ENCODE measurements at places on chromosomes 2 and 18.

DNA sequence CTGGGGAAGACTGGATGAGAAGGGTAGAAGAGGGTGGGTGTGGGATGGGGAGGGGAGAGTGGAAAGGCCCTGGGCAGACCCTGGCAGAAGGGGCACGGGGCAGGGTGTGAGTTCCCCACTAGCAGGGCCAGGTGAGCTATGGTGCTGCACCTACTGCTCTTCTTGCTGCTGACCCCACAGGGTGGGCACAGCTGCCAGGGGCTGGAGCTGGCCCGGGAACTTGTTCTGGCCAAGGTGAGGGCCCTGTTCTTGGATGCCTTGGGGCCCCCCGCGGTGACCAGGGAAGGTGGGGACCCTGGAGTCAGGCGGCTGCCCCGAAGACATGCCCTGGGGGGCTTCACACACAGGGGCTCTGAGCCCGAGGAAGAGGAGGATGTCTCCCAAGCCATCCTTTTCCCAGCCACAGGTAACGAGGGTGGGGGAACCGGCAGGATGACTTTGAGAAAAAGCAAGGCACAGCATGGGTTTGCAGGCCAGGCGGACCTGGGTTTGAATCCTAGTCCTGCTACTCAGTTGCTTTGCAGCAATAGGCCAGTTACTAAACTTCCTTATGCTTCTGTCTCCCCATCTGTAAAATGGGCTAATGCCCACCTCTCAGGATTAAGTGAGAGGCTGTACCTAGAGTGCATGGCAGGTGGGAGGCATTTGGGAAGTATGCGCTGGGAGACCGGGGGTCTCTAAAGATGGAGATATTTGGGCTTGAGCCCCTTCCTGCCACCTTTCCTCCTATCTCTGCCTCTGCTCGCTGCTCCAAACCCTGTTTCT is at the start of gene INHA:
Gene INHA (plus strand): TSS at position 74 of the 765 bp plus-strand sequence. CDS start 65 bp downstream, at position 139.
- no peak for DNase-seq

- DNase-seq: no peak
Observed at GRCh38 chr2:239180526-239181073, 220.2 kb downstream of the HDAC4 start.

DNA sequence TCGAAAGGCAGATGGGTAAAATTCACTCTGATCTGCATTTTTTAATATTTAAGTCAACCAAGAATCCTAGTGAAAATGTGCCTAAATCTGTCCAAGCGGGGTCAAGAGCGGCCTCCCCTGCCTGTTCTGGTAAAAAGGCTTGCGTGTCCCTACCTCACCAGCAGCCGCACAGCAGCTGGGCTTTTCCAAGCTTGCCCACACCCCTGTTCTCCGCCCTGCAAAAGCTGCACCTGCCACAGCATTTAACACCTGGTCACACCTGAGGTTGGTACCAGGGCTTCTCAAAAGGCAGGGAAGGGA is 25.8 kb upstream of the TMEM182 start:
- DNase-seq: no peak

DNA sequence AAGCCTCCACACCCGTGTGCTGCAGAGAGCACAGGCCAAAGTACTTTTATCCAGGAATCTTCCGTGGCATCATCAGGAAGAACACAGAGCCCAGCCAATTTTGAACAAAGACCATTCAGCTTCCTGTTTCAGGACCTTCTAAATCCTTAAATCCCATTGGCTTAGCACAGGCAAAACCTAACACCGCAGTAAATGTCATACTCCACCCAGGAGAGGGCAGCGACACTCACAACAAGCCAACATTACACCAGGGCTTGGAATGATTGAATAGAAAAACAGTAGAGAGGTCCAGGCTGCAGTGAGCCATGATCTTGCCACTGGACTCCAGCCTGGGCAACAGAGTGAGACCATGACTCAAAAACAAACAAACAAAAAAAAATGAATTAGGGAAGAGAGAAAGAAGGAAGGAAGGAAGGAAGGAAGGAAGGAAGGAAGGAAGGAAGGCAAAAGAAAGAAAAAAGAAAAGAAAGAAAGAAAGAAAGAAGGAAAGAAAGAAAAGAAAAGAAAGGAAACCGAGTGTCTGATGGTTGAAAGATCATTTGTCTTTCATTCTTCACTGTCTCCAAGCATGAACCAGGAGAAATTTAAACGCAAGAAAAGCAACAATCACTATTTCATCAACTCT is 144.6 kb upstream of the SATB2 start:
- no peak for DNase-seq

- peak; percentile 29 for DNase-seq
Observed at GRCh38 chr18:75314117-75314516, 103.5 kb downstream of the TSHZ1 start.

DNA sequence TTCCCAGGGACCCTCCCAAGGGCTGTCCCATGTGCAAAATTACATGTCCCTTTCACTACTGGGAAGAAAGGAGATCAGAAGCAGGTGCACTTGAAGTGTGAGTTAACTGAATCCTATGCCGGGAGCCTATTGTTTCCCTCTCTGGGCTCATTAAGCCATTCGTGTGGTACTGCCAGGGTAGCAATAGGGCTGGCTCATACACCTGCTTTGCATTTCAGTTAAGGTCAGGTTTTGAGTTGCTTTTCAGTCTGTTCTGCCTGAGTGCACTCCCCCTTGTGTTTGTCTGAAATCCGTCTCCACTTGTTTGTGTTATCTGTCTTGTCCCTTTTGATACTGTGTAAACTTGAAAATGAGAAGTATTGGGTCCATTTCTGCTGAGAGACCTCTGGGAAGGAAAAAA is 1232.6 kb upstream of the NRXN1 start:
- no peak for DNase-seq

- peak; percentile 80 for DNase-seq
Observed at GRCh38 chr18:48023334-48024008, 93.0 kb upstream of the SMAD2 start.

GRCh38 chr2:95296011-95296410 is 1.1 kb upstream of the KCNIP3 start:
- no peak for DNase-seq
